ENCODE measurements at places on chromosomes 1 and 21.

DNA sequence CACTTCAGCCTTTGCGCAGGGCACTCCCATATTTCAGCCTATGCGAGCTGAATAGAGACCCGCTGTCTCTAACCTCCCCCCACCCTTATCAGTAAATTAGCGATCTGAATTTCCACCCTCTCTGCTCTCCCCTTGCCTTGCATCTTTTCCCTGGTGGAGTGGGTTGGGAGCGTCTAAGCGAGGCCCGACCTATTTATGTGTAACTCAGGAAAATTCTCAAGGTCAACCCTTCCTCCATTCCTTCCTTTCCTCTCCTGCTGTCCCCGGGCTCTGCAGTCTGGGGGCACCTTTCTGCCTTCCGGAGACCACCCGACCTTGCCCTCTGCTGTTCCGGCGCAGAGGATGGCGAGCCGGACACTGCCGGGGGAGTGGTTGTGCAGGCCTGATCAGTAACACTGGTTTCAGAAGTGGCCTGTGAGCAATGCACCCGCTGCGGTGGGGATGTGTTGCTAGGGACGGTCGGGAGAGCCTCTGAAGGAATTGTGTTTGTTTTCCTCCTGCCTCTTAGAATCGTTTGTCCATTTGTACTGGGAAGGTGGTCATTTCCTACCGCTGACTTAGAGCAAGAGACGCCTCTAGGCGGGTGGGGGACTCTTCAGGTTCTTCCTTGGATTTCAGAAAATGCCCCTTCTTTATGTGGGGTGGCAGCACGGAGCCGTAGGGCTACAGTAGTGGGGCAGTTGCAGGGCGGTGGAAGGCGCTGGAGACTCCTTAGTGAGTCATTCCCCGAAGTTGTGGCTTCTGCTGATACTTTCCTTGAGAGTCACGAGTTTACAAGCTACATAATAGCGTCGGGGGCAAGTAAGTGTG is 513 bp downstream of the MGST3 start:
- peak; percentile 61 for DNase-seq

GRCh38 chr1:50106095-50106761 is 2.5 kb upstream of the ELAVL4 start:
- no peak for DNase-seq

- no peak for DNase-seq
These were observed 707.2 kb downstream of the RWDD3 start for GRCh38 chr1:95941121-95941798.

GRCh38 chr1:90728502-90729287 is 11.6 kb upstream of the BARHL2 start:
- DNase-seq: no peak

- DNase-seq: no peak
These were observed 39.5 kb downstream of the ATF6 start for GRCh38 chr1:161805399-161806197.

- no peak for DNase-seq
These were observed 272.6 kb downstream of the MATN1 start for GRCh38 chr1:30450818-30451233.

- no peak for DNase-seq
These were observed 34.0 kb upstream of the RAP1A start for GRCh38 chr1:111585447-111586086.

DNA sequence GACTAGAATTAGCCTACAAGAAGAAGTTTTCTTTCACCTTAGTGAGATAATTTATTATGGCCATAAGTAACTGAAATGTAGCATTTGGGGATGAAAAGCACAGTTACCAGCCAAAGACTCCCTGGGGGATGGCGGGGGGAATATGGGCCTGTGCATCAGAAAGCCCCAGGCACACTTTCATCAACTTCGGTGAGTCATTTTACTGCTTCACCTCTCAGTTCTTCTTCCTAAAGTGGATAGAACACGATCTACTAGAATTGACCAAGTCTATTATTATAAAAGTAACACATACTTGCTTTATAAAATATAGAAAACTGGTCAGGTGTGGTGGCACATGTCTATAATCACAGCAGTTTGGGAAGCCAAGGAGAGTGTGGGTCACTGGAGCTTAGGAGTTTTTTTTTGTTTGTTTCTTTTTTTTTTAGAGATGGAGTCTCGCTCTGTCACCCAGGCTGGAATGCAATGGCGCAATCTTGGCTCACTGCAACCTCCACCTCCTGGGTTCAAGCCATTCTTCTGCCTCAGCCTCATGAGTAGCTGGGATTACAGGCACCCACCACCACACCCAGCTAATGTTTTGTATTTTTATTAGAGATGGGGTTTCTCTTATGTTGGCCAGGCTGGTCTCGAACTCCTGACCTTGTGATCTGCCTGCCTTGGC is 141.8 kb downstream of the ZZZ3 start:
- DNase-seq: no peak

GRCh38 chr1:11594625-11595024 is 59.6 kb downstream of the FBXO2 start:
- no peak for DNase-seq

- no peak for DNase-seq
These were observed 40.5 kb downstream of the MRPS6 start for GRCh38 chr21:34113842-34114241.

GRCh38 chr1:35706846-35707600 is 11.7 kb downstream of the C1orf216 start:
- peak; percentile 32 for DNase-seq

DNA sequence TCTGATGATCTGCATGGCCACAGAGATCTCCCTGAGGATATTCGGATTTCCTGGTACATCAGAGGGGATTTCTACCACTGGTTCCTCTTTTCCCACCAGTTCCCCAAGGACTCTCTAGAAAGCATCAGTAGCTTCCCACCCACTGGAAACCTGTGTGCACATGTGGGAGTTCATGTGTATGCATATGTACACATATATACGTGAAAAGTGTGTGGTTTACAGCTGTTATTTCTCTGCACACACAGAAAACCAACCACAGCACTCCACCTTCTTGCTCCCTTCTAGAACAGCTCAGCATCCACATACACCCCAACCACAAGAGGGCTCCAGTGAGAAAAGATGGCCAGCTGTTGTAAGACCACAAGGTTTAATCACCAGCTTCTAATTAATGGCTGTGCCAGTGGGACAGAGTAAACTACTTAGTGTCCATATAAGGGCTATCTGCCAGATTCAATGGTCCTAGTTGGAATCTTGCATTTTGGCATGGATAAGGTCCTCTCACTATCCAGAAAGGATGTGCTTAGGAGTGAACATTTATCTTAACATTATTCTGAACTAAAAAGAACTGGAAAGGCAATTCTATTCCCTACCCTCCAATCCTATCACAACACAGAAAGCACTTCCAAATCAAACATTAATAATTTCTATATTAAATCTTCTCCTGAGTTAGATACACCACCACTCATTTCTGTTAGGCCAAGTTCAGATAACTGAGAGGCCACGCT is 24.1 kb downstream of the GPR3 start:
- DNase-seq: peak; percentile 76

DNA sequence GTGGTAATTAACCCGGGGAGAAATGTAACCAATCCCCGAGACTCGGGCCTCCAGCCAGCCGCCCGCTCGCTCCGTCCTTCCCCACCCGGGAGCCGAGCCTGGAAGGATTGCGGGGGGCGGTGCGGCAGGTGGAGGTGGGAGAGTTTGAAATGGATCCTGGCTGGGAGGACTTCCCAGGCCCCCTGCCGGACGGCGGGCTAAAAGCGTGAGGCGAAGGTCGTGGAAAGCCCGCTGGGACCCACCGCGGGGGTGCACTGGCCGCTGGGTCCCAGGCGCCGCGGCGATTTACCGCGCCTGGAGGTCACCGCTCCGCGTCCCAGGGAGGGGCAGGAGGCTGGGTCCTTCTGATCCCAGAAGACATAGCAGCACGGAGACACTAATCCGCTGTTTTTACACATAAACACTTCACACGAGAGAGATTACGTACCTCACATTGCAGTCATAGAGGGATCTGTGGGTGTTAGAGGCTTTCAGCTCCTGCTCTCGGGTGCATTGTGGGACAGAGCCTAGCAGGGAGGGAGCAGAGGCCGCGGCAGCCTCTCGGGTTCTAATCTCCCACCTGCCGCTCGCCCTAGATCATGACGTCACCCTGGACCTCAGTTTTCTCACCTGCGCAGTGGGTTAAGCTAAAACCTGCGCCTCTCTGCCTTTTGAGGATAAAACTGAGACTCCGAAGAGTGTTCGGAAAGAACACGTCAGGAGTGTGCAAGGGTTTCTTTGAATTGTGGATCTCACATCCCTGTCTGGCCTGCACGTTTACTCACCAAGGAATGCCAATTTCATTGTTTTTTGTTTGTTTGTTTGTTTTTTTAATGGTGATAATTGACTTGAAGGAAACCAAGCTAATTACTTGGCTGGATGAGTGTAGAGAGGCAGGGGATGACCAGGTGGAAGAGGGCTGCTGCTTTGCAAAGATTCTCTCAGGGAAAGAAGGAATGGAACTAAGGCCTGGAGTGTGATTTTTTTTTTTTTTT is 17.1 kb upstream of the TMEM9 start:
- peak; percentile 26 for DNase-seq

DNA sequence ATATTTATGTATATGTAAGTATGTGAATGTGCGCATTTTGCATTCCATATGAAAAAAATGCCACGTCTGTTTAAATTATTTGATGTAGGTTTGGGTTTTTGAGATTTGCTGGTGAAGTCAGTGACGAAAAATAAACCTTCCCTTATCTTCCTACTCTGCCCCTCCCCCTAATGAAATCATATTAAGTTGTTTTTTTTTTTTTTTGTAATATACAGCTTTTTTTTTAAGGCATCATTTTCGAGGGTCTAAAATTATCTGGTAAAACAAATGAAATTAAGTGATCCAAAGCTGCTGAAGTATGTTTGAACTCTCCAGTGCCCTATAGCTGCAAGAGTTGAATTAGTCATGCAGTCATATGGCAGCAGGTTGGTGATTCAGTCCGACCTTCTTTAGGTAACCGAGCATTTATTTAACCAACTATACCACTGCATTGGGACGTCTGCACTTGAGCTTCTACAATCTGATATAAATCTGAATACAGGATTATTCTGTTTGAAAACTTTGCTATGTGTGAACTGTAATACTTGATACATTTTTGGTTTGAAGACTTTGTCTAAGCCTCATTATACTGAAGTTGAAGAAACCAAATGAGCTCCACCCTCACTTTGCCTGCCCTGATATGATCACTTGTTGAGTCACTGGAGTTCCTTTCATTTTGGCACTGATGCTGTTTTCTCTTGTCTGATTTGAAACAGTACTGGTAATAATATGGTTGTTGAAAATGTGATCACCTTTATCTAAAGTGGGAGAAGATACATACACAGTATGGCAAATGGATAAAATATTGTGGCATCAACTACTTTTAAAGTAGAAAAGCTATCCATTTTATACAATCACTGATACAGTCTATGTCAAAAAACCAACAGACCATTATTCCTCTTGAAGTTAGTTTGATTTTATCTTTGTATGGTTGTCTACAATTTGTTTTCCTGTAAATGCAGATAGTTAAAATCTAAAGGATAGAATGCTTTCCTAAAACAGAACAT is 11.7 kb downstream of the PDIK1L start:
- peak; percentile 54 for DNase-seq

DNA sequence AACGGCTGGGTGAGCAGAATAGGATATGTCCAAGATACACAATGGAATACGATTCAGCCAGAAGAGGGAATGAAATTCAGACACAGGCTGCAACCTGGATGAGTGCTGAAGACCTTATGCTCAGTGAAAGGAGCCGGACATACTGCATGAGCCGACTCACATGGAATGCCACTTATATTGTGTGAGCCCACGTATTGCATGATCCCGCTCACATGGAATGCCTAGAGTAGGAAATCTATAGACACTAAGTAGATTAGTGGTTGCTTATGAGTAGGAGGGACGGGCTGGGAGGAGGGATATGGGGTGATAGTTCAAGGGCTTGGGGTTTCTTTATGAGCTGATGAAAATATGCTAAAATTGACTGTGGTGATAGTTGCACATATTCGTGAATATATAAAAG is 26.8 kb downstream of the TMPRSS2 start:
- DNase-seq: no peak

Measured in CD4-positive, alpha-beta T cell treated with Interleukin-4 for 4 hours (primary cell).